Left ventricle myocardium superior (tissue), 1 donor: ENCODE measurements at places on chromosomes 3 and 15. TPM values are rescaled to one million over a fixed set of nuclear protein-coding genes. Genes with fewer than 3 reads are reported as not detected.
A peak's percentile ranks its signal among the peaks of the same experiment; 100 is the strongest.

GRCh38 chr3:33746416-33747116, 28.5 kb upstream of the CLASP2 start:
- no peak for DNase-seq

DNA sequence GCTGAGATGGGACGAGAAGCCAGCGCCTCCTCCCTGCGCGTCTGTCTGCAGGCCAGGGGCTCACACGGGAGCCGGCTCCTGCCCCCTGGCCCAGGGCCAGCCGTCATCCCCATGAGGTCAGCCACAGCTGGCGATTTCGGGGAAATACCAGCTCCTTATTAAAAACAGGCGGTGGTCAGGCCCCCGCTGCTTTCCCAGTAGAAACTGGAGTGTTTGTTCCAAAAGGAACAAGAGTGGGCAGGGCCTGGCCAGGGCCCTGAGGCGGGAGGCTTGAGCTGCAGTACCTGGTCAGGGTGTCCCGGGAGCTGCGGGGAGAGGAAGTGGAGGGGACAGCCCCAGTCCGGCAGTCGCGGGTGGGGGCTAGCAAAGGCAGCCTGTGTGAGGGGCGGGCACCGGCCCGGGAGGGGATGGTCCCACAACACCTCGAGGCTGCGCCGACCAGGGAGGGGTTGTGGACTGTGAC, 17.8 kb downstream of the MYL3 start:
- DNase-seq, result peak; percentile 89

DNA sequence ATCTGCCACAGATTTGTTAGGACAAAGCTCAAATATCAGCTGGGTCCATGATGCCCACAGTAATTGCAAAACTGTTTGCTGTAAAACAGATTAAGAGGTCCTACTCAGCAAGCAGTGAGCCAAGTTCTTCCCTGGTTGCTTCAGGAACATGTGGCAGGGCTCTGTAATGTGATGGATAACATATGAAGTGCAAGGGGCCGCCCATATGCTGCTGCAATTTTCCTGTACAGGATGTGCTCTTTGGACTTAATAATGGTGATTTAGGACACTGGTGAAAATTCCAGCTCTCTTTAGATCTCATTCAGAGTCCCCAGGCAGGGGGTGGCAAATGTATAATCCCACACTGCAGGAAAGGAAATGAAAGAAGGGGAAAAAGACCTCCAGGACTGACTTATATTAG, 289.4 kb downstream of the LSAMP start:
- no peak for DNase-seq

- peak; percentile 73 for DNase-seq
Measured at GRCh38 chr3:120418866-120419490, 31.8 kb downstream of the FSTL1 start.

Gene ACKR4
- 1.4 TPM for total RNA-seq

Gene TOMM70
- 69.2 TPM for total RNA-seq

- no peak for DNase-seq
Measured at GRCh38 chr15:63094495-63094931, 27.1 kb upstream of the LACTB start.

Gene RBPMS2
- 213 TPM for total RNA-seq

GRCh38 chr3:41569632-41570305, 370.5 kb downstream of the CTNNB1 start:
- no peak for DNase-seq

DNA sequence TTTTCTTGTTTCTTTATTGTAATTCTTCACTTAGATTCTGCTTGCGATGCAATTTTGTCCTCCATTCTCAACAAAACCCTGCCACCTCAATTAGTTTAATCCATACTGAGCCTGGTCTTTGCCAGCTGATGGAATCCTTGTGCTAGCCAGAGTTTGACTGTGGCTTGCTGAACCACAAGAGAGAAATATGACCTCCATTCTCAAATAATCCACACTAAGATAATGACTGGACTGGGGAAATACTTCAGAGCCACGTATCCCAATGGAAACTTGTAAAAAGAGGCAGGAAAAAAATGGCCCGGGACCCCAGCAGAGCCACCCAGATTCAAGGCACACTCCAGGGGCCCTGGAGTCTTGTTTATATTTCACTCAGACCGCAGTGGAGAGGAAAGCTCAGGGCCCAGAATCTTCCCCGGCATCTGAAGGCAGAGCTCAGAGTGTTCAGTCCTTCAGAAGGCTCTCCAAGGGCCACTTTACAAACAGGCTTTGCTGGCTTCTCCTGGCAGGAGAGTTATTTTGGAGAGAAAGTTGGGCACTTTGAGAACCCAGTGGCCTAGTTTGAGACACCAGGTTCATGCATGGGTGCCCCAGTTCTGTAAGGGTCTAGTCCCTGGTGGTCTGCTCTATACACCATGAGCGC, 62.7 kb downstream of the SSUH2 start:
- DNase-seq, result no peak

Gene LARP6
- 54.8 TPM for total RNA-seq

DNA sequence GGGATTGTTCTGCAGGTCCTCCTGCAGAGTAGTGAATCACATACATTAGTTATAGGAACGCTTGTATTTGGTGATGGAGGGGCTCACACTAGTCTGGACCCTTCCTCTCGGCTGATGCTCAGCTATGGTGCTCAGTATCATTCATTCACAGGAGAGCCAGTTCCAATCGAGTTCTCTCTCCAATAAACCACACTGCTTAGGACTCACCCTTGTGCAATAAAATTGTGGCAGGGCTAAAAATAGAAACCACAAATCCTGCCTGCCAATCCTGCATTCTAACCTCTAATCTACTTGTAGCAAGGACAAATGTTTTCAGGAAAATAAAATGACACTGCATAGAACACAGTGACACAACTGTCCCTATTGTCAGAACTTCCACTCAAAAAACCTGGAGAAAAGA, 138.4 kb upstream of the TBL1XR1 start:
- no peak for DNase-seq

Gene CPNE4
- 34.5 TPM for total RNA-seq

- DNase-seq, result peak; percentile 64
Measured at GRCh38 chr15:48393645-48394506, 62.6 kb downstream of the DUT start.

GRCh38 chr3:113070681-113071113, 79.9 kb downstream of the GTPBP8 start:
- DNase-seq, result no peak

DNA sequence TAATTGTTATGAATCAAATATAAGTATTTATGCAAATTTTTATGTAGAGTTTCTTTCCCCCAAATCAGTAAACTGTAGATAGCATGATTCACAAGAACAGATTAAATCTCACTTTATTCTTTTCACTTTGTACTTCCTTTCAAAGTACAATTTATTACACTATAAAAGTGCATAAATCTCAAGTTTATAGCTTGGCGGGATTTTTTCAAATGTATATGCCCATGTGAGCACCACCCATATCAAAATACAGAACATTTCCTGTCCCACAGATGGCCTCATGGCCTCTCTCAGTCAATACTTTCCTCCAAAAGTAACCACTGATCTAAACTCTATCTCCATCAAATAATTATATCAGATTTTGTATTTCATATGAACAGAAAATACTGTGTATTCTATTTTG, 196.1 kb upstream of the THRB start:
- DNase-seq, result no peak

Gene GP5
- total RNA-seq, result not detected

DNA sequence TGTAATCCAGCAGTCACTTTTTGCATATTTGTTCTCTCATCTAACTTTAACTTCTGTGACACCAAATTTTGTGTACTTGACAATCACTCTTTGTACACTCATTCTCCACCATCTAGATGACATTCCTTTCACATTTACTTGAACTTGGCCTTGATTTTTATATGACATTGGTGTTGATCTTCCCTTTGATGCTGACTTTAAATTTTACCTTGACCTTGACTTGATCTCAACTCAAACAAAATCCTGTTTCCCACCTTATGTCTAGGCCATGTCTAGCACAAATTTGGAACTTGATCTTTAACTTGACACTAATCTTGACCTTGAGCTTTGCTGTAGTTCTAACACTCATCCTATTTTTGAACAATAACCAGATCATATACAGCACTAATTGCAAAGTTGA, 33.2 kb downstream of the ROPN1B start:
- DNase-seq, result no peak

GRCh38 chr3:159432682-159433340, 555.8 kb upstream of the IL12A start:
- DNase-seq, result no peak

Gene COL6A5
- total RNA-seq, result not detected

GRCh38 chr3:37742574-37743212, 119.0 kb upstream of the CTDSPL start:
- no peak for DNase-seq

Gene NR2E3
- total RNA-seq, result not detected

Gene LRRN1
- total RNA-seq, result 0.12 TPM

Gene VWA5B2
- total RNA-seq, result not detected

DNA sequence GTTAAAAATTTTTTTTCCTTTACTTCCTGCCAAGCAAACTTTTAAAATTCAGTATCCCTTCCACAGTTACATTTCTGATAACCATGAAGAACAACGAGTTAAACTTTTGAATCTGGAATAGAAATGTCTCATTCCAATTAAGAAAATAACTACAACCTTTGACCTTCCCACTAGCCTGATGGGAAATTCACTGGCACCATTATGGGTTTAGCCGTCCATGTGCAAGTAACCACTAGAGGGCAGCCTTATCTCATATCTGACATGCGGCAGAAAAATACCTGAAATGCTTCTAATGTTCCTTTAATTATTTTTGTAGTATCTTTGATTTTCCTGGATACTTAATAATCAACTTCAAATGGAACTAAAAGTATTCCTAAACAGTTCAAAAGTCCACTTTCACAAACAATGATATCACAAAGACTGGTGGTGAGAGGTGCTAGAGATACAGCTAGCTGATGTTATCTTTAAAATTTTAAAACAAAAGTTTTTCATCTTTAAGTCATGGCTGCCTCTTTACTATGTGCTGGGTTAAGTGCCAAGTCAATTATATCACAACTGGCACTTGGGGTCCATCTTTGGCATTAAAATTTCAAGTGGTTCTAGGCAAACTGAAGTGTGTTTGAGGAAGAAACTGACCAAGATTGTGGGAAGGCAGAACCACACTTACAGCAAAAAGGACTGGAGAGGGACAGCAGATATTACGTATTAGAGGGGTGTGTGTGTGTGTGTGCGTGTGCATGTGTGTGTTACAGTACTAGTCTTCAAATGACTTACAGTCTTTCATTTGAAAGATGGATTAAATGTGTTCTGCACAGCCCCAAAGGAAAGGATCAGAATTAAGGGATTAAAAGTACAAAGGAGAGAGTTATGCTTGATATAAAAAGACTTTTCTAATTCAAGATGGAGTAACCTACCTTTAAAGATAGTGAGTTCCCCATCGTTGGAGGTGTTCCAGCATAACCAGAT, 107.1 kb upstream of the ICE2 start:
- DNase-seq, result no peak

- no peak for DNase-seq
Measured at GRCh38 chr15:67047149-67047661, 18.2 kb upstream of the SMAD3 start.

- DNase-seq, result no peak
Measured at GRCh38 chr3:126352476-126353454, 4.4 kb downstream of the KLF15 start.

DNA sequence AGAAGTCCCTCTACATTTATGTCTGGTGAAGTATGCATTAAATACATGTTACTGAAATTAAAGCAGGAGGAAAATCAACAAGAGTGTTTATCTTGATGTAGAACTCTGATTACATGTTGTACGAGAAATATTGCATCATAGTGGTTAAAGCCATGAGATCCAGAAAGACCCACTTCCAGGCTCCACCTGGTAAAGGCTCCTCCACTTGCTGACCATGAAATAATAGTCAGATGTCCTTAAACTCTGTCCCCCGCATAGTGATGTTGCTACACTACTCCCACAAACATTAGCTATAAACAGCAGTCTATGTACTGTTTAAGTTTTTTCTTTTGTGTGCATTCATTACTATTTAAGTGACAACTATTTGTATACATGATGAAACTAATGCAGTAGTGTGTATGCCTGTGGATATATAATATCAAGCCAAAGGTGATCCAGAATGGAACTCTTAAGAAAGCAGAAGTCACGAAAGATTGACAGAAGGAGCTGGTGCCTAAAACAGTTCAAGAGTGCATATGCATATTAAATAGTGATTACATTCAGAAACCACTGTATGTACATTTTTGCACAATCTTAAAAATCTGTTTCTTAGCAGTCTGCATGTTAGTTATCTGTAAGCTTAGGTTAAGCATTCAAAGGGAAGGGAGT, 264.4 kb upstream of the KCNMB2 start:
- no peak for DNase-seq

DNA sequence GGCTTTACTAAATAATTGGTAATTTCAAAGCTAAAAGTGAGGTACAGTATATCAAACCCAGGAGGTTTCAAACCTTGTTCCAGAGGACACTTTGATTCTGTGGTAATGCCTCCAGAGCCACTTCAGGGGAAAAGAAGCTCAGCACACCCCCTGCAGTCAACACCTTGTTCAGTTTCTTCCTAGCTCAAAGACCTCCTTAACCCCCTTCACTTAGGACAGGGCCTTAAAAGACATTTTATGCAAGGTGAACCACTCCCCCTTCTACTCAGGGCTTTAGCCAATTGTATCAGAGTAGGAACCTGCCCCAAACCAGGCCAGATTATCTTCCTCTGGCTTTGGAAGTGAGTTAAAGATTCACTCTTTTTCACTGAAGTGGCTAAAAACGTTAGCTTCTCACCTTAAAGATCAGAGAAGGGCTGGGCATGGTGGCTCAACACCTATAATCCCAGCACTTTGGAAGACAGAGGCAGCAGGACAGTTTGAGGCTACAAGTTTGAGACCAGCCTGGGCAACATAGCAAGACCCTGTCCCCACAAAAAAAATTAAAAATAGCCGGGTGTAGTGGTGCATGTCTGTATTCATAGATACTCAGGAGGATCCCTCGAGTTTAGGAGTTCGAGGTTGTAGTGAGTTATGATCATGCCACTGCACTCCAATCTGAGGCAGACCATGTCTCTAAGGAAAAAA, 3.4 kb downstream of the DENND6A start:
- no peak for DNase-seq

- DNase-seq, result peak; percentile 47
Measured at GRCh38 chr15:79615754-79616153, 183.6 kb downstream of the MINAR1 start.

Gene CPLX3
- 4.1 TPM for total RNA-seq

DNA sequence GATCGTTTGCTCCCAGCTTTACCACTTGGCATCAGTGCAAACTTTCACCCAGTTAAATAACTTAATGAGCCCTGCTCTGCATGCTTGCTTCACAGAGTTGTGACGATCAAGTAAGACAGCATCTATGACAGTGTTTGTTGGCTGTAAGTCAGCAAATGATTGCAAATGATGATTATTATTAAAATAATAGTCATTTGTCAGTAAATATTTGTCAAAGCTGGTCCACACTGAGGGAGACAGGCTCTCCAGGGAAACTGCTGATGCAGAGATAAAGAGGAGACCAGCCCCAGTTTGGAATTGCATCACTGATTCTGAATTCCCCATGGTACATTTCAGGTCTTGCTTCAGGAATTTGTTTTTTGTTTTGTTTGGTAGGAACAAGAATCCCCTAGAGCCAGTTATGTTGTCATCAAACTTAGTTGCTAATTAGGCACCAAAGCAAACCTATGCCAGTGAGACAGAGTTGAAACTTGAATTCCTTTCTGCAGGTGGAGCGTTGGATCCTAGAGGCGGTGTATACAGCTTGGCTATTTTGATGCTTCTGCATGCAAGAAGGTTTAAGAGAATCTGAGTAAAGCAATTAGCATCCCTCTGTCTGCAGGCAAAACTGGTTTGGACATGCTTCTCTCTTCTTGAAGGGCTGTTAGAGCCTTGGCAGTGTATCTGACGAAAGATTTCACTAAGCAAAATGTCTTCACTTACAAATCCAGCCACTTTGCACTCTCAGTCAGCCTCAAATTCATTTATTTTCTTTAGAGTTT, 338.6 kb upstream of the TPRG1 start:
- no peak for DNase-seq

Gene TMEM89
- total RNA-seq, result not detected

Gene FAM81A
- 11.0 TPM for total RNA-seq

- DNase-seq, result no peak
Measured at GRCh38 chr15:68352401-68353062, 75.0 kb downstream of the FEM1B start.
